ENCODE measurements at places on chromosomes 2 and 18.

DNA sequence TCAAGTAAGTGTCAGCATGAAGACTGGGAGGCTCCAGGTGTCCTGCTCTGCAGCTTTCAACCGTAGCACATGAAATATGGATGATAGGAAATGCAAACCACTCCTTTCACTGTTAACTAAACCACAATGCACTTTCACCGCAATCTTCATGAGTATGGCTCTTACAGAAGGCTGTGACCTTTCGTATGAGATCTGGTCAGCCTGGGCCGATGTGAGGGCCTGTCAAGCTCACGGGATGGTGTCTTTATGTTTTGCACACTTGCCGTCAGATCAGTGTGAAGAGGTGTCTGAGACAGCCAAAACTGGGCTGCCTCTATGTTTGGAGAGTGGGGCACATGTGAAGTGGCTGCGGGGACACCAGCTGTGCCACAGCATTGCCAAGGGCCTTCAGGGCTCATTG lies 62.8 kb upstream of the AFF3 start:
- DNase-seq = no peak

GRCh38 chr2:8654483-8654882 lies 27.4 kb upstream of the ID2 start:
- no peak for DNase-seq

DNA sequence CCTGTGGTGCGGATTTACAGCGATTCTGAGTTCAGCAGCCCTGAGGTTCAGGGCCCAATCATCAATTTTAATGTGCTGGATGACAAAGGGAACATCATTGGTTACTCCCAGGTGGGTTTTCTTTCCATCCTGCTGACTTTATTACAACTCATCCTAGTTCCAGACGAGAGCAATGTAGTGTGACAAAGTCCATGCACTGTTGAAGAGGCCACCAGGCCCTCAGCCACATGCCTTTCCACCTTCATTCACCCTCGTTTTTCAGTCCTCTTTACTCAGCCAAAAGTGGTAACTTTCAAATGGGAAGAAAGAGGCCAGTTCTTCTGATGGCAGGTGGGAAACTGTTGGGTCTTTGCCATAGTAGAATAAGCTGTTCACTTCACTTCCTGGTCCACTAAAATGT lies 17.9 kb downstream of the MOCOS start:
- DNase-seq = no peak

DNA sequence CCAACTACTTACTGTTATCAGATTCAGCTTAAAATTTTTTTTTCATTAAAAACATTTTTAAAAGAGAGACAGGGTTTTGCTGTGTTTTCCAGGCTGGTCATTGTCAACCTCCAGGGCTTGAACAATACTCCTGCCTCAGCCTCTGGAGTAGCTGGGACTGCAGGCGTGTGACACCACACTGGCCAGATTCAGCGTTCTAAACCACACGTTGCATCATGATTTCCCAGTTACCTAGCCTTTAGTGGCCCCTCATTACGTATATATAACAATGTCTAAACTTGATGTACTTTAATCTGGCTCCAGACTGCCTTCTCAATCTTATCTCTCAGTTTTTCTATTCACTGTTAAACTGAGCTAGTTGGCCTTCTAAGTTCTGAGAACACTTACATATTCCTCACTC lies 89.6 kb downstream of the COMMD1 start:
- DNase-seq = no peak

GRCh38 chr18:21012308-21012707 lies 99.3 kb downstream of the ROCK1 start:
- DNase-seq = no peak

- DNase-seq = no peak
Measured at GRCh38 chr18:71832946-71833617, 711.1 kb downstream of the CBLN2 start.

GRCh38 chr18:49716035-49716434 lies 97.3 kb downstream of the ACAA2 start:
- DNase-seq = no peak
